Lower leg skin (tissue), 4 donors: ENCODE measurements at places on chromosomes 4 and X. TPM values are rescaled to one million over a fixed set of nuclear protein-coding genes. Genes with fewer than 3 reads are reported as not detected.

Gene FGFR3
- total RNA-seq = 501 TPM

GRCh38 chr4:86060341-86060740, 299.5 kb downstream of the MAPK10 start:
- DNase-seq = no peak

Gene TCEAL7
- 4.0 TPM for total RNA-seq

Gene ASB12
- total RNA-seq = not detected

DNA sequence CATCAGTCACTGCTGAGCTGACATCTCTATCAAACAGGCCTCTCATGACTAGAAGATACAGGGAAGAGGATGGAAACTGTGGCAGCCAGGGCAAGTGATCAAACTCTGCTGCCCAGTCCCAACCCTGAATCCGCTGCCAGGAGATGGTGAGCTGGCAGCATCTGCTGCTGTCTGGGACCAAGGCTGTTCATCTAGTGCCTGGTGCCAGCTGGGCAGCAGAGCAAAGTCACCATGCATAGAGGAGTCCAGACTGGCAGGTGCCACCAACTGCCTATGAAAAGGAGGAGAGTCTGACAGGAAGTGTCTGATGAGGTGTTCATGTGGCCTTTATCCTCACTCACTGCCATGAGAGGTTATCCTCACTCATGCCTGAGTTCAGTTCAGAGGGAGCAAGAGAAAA, 518.9 kb downstream of the MID1IP1 start:
- peak; percentile 62 for DNase-seq

- DNase-seq = no peak
Observed at GRCh38 chr4:2386717-2387116, 31.7 kb downstream of the ZFYVE28 start.
